NCI-H774 (cell line): ENCODE measurements at places on chromosomes 2 and 18.

DNA sequence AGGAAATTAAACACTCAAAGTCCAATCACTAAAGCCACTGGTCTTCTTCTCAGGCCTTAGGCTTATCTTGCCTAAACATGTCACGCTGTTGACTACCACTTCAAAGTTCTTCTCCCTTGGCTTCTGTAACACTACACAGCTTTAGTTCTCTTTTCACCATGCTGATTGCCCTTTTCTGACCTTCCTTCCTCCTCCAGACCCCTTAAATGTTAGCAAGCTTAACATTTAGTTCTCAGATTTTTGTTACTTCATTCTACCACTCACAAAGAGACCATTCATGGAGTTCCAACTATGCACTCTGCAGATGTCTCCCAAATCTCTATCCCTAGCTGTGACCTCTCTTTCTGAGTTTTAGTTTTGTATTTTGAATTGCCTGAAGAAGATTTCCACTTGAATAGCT lies 64.4 kb downstream of the TTC21B start:
- no peak for DNase-seq

GRCh38 chr2:158321264-158321663 lies 135.3 kb downstream of the CCDC148 start:
- no peak for DNase-seq

DNA sequence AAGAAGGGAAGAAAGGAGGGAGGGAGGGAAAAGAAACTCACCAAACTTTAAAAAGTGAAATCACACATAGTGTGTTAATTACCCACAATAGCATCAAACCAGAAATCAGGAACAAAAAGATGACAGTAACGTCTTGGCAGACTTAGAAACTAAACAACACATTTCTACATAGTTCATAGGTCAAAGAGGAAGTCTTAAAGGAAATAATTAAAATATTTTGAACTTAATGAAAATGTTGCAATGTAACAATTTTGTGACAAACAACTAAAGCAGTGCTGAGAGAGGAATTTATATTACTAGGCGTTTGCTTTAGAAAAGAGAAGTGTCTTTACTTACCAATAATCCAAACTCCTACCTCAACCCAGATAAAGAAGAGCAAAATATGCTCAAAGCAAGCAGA lies 505.0 kb upstream of the ID2 start:
- DNase-seq, result no peak

GRCh38 chr2:218873359-218874194 lies 7.1 kb upstream of the WNT10A start:
- no peak for DNase-seq

DNA sequence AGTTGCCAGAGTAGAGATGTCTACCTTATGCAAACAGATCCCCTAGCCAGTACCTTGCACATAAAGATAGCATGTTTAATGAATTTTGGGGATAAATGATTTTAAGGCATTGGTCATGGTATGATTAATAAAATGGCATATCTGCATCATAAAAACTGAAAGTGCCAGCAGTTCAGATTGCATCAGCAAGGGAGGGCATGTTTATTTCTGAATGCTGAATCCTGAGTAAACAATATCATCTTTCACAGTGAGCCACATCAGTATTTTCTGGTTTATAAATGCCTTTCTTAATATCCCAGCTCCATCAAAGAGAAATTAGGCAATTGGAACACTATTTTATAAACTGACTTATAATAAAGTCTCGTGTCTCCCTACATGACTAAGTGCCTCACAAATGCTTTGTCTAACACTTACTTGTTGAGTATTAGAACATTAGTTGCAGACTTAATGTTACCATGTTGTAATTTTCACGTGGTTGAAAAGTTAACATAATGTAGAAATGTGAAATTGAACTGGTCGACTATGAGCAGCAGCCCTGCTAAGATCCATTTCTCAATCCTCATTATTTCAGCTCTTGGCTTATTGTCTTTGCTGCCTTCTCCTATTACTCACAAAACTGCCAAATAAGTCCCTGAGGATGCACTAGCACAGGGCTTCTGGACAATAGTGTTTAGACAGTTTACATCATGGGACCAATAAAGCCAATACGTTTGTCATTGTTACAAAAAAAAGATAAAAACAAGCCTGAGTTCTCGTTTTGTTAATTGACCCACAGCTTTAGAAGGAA lies 48.0 kb downstream of the LANCL1 start:
- no peak for DNase-seq

DNA sequence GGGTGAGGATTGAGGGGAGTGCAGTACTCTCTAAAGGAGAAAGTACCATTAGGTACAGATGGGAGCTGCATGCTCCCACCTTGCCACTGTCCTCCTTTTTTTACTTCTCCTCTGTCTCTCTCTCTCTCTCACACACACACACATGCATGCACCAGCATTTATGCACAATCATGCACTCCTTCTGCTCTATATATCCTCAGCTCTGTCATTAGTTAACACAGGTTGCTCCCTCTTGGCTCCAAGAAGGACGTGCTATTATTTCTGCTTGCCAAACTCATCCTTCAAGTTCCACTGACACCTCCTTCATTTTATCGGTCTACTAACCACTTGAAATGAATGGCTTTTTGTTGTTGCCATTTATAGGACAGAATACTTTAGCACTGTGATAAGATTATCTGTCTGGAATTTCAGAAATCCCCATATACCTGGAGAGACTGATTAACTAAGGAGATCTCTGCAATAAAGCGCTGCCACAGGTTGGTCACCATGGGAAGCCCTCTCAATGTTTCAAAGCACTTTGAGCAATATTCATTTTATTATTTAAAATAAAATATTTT lies 178.5 kb upstream of the TRIB2 start:
- DNase-seq, result no peak

DNA sequence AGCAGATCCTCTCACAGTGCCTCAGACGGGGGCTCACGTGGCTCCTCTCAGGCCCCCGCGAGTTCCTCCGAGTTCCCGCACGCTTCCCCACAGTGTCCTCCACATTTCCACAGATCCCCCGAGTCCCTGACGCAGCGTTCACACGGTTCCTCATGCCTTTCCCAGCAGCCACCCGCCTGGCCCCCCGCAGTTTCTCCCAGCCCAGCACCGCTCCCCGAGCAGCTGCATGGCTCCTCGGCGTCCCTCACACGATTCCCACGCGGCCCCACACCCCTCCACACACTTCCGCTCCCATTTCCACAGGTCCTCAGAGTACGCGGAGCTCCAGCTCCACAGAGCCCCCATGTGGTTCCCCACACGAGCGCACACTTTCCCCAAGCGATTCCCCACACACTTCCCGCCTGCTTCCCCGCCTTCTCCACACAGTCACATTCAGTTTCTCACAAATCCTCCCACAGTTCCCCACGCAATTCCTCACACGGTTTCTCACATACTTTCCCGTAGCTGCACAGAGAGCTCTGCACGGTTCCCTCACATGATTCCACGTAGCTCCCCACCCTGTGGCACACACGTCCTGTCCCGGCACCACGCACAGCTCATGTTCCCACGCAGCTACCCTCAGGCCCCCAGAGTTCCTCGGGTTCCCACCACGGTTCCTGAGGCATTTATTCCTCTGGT lies 39.9 kb downstream of the KIF1A start:
- DNase-seq, result no peak

- no peak for DNase-seq
Measured at GRCh38 chr2:26769089-26769761, 5.1 kb downstream of the SLC35F6 start.

DNA sequence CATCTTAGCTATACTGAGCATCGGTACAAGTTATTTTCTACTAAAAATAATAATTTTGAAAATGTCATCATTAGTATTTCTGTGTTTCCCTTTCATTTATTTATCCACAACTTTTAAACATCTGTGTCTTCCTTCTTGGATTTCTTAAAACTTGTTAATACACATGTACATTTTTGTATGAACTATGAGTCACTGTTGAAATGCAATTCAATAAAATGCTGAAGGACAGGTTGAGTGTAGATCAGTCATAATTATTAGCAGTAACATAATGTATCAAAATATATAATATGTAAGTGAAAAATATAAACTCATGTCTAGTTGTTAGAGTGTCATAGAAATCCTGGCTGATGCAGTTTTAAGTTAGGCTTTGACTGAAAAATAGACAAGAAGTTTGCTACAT lies 115.9 kb downstream of the MEIS1 start:
- DNase-seq, result no peak

GRCh38 chr18:51391731-51392130 lies 194.2 kb upstream of the MEX3C start:
- no peak for DNase-seq

GRCh38 chr2:148430101-148430500 lies 214.4 kb upstream of the EPC2 start:
- DNase-seq, result no peak

GRCh38 chr2:230972046-230972445 lies 23.9 kb upstream of the SPATA3 start:
- no peak for DNase-seq

- DNase-seq, result no peak
Measured at GRCh38 chr2:119291588-119292167, 68.0 kb downstream of the STEAP3 start.

DNA sequence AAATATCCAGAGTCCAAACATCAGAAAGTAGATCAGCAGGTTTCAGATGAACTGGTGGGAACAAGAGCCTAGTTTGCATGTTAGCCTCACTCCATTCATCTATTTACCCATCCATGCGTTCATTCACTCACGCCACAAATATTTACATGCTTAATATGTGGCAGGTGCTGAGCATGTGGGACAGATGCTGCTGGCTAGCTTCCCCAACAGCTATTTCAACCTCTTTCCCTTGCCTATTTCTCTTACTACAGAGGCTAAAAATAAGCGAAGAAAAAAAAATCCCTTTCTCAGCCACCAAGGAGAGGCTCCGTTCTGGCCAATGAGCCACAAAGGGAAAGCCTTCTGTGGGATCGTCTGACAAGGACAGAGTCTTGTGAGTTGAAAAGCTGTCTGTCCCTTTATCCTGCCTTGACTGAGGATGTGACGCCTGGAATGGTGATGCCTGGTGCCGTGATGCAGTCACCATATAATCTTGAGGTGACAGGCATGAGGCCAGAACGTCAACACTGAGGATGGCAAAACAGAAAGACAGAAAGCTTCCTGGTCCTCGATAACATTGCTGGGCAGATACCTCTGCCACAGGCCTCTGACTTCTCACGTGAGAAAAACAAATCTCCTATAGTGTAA lies 78.2 kb downstream of the KCTD1 start:
- DNase-seq, result peak; percentile 85

DNA sequence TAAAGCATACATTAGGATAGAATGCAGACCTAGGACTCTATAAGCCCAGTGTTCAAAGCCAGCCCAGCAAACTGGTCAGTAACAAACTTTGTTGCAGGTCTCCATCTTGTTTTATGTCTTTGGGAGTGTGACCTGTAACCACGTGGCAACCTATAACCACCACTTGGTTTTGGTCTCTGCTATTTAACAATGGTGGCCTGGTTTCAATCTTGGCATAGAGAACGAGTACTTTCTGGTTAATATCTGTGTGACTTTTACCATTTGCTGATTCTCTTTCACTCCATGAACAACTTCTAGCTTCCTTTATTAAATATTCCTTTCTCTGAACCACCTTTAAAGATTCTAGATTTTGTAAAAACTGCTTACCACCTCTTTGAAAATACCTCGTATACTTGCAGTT lies 118.5 kb downstream of the KCNS3 start:
- no peak for DNase-seq

GRCh38 chr2:173984866-173985604 lies 19.9 kb upstream of the SP3 start:
- DNase-seq, result no peak

- DNase-seq, result no peak
Measured at GRCh38 chr2:40513201-40513600, 61.3 kb upstream of the SLC8A1 start.

GRCh38 chr2:153873052-153874048 lies 1.6 kb downstream of the GALNT13 start:
- peak; percentile 26 for DNase-seq

- no peak for DNase-seq
Measured at GRCh38 chr2:48551548-48551947, 21.6 kb downstream of the STON1 start.

- no peak for DNase-seq
Measured at GRCh38 chr2:9365498-9366019, 57.8 kb downstream of the ITGB1BP1 start.

DNA sequence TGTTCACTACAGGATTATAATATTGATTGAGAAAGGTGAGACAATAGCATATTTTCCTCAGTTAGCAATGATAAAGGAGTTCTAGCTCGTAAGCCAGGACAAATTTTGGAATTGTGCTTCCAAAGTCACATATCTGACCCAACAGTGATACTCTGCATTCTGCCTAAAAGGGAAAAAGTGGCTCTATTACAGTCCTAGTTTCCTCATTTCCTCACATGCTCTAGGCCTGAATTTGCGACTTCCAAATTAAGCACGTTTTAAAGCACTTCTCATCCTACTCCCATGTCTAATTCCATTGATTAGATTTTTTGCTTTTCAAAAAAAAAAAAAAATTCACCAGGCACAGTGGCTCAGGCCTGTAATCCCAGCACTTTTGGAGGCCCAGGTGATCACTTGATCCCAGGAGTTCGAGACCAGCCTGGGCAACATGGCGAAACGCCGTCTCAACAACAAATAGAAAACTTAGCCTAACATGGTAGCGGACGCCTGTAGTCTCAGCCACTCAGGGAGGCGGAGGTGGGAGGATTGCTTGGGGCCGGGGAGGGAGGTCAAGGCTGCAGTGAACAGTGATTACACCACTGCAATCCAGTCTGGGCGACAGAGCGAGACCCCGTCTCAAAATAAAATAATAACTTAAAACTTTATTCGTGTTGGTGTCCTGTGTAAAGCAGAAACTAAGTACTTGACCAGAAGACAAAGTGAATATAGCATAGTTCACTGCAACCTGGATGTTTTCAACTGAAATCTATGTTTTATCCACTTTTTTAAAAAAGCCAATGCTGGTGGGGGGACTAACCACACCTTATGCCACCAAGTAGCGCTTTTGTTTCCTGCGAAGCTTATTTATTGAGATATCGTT lies 1.5 kb downstream of the ESCO1 start:
- peak; percentile 3 for DNase-seq

- DNase-seq, result no peak
Measured at GRCh38 chr2:98269274-98269673, 77.0 kb upstream of the CNGA3 start.

- DNase-seq, result no peak
Measured at GRCh38 chr18:35672897-35673296, 91.4 kb downstream of the GALNT1 start.

- DNase-seq, result no peak
Measured at GRCh38 chr2:1793868-1794445, 49.6 kb upstream of the PXDN start.

DNA sequence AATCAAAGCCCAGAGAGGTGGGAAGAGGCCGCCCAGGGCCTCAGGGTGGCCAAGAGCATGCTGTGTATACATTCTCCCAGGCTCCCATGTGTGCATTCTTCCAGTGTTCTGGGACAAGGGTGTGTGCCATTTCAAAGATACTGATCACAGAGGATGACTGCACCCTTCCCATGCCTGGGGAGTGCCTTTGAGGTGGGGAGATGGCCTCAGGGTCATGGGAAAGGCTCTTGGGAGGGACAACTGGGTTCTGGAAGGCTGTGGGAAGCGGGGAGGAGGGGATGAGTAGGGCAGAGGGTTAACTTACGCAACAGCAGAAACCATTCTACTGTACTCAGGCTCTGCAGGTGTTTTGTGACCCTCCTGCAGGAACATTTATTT lies 40.9 kb downstream of the KLHL29 start:
- DNase-seq, result no peak
